ENCODE measurements at places on chromosomes 1 and 21.

DNA sequence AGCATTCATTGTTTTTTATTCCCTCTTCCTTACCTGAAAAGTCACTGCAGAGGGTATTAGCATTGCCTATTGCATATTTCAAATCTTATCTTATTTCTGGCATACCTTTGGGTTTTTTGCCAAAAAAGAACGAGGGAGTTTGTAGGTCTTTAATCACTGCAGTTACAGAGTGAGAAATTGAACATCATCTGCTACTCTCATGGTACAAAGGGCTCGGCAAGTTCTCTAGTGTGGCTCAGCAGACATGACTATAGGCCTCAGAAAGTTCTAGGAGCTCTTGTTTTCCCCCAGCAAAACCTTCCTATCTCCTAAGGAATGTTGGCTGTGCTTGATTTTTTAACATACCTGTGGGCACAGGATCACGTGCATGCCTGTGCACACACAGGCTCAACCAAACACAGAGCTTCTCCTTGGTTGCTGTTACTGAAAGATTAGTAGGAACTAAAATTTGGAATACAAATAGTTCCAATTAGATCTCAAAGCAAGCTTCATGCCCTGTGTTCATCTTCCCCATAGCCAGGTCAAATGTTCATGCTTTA is 69.7 kb downstream of the CCDC185 start:
- DNase-seq, result no peak

DNA sequence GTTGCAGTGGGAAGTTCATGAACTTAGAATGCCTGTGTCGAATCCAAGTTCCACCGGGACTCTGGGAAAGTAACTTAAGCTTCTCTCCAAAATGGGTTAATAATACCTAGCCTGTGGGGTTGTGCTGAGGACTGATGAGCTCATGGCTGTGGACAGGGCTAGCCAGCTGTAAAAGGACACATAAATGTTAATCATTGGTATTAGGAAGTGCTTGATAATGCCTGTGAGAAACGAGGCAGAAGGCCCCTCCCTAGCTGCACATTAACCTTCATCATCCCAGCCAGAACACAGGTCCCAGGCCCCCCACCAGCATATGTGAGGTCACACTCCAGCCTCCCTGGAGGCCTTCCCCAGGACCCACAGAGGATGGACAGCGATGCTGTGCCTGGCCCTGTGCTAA is 789 bp upstream of the GJB4 start:
- no peak for DNase-seq

GRCh38 chr1:211723273-211723672 is 47.9 kb upstream of the NEK2 start:
- no peak for DNase-seq

DNA sequence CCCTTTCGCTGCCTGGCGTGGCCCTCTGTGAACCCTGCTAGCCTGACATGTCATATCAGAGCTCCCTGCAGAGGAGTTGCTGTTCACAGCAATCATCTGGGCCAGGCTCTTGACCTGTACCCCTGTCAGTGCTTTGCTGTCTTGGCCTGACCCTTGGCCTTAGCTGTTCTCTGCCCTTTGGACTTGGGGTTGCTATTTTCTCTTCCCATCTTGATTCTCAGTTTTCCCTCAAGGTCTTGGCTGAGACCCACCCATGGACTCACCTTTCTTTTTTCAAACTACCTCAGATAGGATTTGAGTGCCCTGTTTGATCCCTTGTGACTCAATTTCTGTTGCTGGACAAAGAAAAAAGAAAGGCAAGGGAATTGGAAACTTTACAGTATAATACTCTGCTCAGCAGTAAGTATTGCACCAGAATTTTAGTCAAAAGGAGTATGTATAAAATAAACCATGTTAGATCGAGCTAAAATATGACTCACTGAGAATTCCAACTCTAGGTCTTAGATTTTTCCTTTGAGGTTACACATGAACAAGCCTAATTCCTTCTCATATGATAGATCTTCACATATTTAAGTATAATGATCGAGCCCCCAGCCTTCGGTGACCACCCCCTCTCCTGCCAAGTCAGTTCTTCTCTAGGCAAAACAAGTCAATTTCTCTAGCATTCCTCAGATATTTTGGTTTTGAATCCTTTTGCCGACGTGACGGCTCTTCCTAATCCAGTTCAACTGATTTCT is 110.5 kb downstream of the NGF start:
- DNase-seq, result no peak

- peak; percentile 75 for DNase-seq
Observed at GRCh38 chr1:89464008-89464407, 60.6 kb upstream of the LRRC8B start.

GRCh38 chr1:24946861-24947658 is 17.0 kb upstream of the RUNX3 start:
- DNase-seq, result no peak

- DNase-seq, result no peak
Observed at GRCh38 chr1:61591351-61591750, 133.6 kb downstream of the TM2D1 start.

Measured in activated CD4-positive, alpha-beta T cell treated with anti-CD3 and anti-CD28 coated beads, Interleukin-2, amount 10 ng/mL, durations not matched to agents 24 days and 14 days (primary cell).